ENCODE measurements at places on chromosomes 1 and 21.

GRCh38 chr1:100760511-100760910 lies 41.0 kb downstream of the VCAM1 start:
- no peak for DNase-seq

GRCh38 chr1:147168626-147169058 lies 3.6 kb downstream of the PRKAB2 start:
- no peak for DNase-seq

DNA sequence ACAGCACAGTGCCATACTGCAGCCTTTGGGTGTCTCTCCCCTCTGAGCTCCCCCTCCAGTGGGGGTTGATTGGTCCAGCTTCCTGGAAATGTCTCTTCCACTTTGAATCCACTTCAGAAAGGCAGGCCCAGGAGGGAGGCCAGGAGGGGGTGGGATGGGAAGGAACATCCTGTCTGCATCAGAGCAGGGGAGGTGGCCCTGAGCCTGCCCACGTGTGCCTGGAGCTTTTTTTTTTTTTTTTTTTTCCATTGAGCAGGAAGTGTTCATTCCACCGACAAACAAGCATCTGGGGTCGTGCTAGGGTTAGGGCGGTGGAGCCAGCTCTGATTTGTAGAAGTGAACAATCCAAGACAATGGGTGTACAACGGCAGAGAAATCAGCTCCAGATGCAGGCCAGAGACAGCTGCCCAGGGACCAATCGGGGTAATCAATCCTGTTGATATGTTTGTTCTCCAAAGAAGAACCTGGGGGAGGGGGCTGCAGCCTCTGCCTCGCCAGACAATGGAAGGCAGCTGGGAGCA lies 93.3 kb downstream of the SSBP3 start:
- peak; percentile 84 for DNase-seq

GRCh38 chr1:17007121-17007520 lies 4.6 kb downstream of the ATP13A2 start:
- no peak for DNase-seq

DNA sequence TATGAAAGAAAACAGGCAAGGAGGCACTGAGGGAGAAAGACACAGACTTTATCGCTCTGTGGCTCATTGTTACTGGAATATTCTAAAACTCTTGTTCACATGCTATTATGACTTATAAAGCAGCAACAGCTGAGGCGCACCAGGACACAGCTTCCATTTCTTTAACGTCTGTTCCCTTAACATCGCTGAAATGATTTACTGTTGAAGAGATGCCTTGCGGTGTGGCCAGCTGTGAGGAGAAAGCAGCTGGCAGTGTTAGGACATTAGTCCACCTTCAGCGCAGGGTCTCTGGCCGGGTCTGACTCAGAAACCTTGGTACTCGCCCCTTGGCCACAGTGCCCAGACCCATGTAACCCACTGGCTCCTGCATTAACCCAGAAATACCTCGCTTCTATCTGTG lies 3.1 kb upstream of the PER3 start:
- no peak for DNase-seq

GRCh38 chr21:18705971-18706370 lies 302.4 kb upstream of the TMPRSS15 start:
- no peak for DNase-seq

DNA sequence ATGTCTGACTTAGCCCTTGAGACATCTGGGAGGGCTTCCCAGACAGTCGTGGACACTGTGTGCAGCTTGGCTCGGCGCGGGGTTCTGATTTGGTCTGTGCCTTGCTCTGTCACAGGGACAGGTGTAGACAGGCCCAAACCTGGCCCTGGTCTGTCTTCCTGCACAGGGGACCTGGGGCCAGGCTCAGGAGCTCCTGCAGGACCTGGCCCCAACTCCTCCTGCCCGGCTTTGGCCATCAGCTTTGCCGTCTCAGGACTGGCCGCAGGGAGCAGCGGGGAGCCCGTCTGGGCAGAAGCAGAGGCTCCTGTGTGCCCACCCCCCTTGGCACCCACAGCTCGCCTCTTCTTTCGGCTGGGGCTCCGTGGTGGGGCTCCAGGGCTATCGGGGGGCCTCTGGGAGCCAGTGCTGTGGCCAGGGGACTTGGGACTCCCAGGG lies 1.7 kb downstream of the PERM1 start:
- DNase-seq, result no peak

- no peak for DNase-seq
Measured at GRCh38 chr1:180101411-180101810, 53.3 kb upstream of the QSOX1 start.

DNA sequence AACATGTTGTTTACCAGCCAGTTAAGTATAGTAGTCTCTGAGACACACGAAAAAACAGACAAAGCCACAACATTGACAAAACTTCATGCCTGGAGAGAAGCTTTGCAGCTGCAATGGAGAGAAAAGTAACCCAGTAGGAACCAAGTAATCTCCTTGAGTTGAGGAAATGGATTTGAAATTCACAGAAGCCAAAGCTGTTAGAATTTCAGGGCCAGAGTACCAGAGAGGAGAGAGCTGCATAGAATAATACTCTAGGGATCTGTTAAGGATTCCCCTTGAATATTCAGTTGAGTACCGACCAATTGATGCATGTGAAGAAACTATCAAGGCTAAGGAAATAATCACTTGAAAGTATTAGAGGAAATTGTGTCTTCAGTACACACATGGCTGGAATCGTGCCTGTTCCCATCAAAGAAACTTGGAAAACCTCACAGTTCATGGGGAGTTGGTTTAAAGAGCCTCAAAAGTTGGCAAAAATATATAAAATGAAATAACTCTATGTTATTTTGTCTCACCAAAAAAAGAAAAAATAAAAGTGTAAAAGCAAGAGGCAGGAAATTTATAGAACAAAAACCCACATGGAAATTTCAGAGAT lies 324.0 kb upstream of the NEGR1 start:
- DNase-seq, result peak; percentile 31

- DNase-seq, result no peak
Measured at GRCh38 chr1:204480515-204480914, 14.1 kb downstream of the PIK3C2B start.

DNA sequence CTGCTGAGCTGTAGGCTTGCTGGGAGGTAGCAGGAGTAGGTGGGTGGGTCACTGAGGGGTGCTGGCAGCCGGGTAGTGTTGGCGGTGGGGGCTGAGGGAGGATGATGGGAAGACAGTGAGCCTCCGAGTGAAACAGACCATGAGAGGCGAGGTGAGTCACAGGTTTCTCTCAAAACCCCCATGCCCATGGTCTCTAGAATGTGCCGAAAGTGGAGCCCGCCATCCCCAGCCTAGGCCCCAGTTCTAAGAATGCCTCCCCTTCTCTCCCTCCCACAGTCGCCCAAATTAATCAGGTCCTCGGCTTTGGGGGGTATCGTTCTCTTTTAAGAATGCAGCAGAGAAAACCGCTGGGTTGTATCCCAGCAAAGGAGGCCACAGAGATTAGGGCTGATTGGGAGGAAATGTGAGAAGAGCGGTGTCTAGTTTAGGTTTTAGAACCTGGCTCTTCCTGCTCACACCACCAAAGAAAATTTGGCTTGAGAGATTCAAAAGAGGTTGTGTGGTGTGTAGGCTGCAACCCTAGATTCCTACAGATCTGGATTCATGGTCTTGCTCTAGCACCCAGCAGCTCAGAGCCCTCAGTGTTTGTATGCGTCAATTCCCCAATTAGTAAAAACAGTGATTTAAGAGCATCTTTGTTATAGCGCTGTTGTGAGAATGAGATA lies 27.7 kb upstream of the IL19 start:
- no peak for DNase-seq

DNA sequence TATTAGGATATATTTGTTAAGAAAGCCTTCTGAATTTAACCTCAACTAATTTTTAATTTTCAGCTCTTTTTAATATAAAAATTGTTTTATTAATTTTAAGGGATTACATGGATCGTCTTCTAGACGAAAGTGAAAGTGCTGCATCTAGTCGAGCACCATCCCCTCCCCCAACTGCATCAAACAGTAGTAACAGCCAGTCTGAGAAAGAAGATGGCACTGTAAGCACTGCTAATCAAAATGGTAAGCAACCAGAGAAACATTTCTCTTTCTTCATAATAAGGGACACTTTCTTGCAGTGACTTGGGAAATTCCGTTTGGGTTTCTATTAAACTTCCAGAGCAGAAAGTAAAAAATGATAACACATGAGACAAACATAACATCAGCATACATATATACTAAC lies 56.9 kb downstream of the MIER1 start:
- peak; percentile 8 for DNase-seq

- no peak for DNase-seq
Measured at GRCh38 chr1:33175865-33176264, 6.0 kb downstream of the TRIM62 start.

DNA sequence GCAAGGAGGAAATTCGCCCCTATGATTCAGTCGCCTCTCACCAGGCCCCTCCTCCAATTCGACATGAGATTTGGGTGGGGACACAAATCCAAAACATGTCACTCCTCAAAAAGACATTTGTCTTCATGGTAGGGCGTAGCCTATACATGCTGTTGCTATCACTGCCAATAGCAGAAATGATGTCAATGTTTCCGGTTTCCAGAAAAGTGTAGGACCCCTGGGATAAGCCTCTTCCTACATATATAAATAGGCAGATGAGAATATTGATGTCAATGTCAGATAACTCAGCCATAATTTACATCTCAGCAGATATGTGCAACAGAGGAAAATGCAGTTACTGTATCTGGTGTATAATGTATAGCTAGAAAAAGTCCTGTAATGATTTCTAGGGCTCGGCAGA lies 16.7 kb downstream of the LRRC3 start:
- DNase-seq, result no peak

GRCh38 chr1:26530895-26531598 lies 1.5 kb downstream of the RPS6KA1 start:
- DNase-seq, result no peak

All from hindlimb muscle (tissue), 1 donor.